ENCODE measurements at places on chromosomes 12 and 14. TPM values are rescaled to one million over a fixed set of nuclear protein-coding genes. Genes with fewer than 3 reads are reported as not detected.
A peak's percentile ranks its signal among the peaks of the same experiment; 100 is the strongest.

DNA sequence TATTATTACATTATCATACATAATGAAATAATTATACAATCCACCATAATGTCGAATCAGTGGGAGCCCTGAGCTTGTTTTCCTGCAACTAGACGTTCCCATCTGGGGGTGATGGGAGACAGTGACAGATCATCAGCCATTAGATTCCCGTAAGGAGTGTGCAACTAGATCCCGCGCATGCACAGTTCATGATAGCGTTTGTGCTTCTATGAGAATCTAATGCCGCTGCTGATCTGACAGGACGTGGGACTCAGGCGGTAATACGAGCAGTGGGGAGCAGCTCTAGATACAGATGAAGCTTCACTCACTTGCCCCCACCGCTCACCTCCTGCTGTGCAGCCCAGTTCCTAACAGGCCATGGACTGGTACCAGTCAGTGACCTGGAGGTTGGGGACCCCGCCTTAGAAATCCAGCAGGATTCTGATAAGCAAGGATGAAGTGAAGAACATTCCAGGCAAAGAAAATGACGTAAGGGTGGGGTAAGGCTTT lies 204.6 kb downstream of the ETV6 start:
- DNase-seq, result no peak

DNA sequence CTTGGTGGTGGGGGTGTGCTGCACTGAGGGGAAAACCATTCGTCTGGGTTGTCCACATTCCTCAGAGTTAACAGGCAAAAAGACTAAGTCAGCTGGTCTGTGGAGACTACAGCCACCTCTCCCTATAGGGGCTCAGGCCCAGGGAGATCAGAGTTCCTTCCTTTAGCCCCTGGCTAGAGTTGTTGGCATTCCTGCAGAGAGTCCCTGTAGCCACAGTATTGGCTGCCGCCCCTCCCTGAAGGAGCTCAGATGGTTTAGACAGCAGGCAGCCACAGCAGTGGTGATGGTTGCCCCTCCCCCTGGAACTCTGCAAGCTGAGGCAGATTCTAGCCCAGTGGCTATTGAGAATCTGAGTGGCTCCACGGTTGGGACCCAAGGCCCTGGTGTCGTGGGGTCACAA lies 1072.5 kb upstream of the ATXN7L3B start:
- DNase-seq, result no peak

Gene NTN4
- 13.0 TPM for polyA plus RNA-seq

DNA sequence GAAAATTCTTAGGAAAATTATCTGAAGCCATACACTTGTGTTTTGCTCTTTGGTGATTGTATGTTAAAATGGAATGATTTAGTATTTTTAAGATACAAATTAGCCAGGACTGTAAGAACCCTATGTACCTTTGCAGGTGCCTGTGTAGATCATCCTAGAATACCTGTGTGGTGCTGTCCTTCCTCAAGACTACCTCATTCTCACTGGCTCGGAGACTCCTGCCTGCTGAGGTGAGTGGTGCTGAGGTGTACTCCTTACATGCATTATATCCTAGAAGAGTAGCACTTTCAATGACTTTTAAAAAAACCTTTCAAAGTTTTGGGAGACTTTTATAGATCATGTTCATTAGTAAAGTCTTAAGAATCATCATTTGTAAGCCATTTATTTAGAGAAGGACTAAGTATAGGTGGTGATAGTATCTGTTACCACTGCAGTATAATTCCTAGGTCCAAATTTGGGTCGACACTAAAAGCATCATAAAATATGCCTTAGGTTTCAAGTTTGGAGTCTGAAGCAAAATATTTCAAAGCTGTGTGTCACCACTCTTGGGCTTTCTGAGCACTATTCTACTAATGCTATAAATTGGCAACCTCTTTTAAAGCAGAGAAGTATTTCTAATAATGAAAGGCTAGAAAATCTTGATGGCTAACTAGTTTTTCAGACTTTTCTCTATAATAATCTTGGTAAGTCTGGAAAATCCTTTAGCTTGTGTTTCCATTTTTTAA lies 36.6 kb downstream of the RASSF8 start:
- DNase-seq, result no peak

Gene TIMM9
- polyA plus RNA-seq, result 61.6 TPM

Gene NRXN3
- polyA plus RNA-seq, result 4.7 TPM

DNA sequence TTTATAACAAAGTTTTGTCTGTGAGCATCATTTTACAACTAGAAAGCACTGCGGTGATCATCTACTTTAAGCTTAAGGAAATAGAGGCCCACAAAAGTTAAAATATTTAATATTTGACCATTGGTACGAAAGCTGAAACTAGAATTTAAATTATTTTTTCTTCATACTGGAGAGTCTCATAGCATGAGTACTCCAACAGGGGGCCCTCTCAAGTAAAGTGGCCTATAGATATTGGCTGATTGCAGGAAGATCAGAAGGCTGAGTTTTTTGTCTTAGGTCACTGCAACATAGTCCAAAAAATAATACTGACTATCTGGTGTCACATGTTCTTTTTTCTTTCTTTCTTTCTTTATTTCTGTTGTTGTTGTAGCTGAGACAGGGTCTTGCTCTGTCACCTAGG lies 75.3 kb upstream of the ZDHHC17 start:
- DNase-seq, result no peak

- DNase-seq, result peak; percentile 67
These were observed 58.6 kb downstream of the TBX3 start for GRCh38 chr12:114625294-114625851.

DNA sequence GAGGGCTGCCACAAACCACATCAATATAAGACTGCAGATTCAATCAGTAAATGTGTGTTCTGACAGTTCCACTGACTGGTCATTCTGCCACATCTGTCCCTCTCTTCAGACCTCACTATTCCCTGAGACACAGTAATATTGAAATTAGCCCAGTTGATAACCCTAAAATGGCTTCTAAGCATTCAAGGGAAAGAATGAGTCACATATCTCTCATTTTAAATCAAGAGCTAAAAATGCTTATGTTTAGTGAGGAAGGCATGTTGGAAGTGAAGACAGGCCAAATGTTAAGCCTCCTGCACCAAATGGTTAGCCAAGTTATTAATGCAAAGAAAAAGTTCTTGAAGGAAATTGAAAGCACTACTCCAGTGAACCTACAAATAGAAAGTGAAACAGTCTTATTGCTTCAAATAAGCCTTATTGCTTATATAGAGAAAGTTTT lies 24.5 kb upstream of the KIF21A start:
- DNase-seq, result no peak

DNA sequence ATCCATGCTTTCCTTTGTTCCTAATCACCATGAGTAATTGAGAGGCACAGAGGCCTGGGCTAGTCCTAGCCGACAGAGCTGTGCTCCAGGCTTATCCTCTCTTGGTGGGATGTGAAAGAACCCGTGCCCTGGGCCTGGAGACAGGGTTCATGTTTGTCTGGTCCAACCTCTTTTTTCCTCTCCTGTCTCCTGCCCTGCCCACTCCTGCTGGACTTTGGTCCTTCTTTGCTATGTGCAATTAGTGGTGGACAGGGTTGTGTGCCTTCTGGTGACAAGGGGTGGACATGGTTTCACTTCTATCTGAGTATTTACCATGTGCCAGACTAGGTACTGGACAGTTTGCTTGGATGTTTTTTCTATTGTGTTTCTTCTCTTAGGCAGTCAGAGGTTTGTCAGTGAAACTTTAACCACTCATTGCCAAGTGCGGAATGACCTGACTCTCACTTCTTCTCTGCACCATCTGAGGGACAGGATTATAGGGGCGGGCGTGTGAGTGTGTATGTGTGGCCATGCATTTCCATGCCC lies 126.1 kb downstream of the SMOC1 start:
- peak; percentile 51 for DNase-seq

DNA sequence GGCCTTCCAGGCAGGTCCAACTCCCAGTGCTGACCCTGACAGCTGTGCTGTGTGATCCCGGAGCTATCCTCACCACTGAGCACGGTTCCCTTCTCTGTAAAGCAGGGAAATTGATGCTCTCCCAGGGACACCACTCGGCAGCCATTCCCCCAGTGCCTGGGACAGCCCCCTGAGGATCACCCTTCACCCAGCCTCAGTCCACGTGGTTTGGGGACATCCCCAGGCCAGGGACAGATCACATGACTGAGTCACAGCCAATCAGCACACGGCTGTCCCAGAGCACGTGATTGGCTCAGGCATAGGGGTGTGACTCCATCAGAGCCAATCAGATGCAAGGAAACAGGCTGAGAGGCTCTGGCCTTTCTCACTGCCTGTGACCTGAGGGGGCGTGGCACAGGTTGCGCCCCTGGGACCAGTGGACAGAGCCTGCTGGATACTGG lies 68.8 kb upstream of the SFSWAP start:
- DNase-seq, result no peak

DNA sequence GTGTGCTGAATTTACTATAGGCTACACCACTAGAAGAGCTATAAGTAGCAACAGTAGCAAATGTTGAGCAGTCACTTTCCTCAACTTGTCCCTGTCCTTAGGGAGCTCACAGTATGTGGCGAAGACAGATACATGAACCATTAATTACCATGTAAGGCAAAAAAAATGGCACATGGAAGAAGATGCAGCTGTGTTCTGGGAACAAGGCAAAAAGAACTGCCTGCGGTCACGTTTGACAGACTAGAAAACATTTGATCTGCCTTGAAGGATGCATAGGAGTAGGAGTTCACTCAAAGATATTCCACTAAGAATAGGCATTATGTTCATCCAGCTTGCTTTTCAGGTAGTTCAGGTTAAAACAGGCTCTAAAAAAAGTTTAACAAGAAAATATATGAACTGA lies 46.5 kb upstream of the IFNG-AS1 start:
- no peak for DNase-seq

GRCh38 chr12:121088195-121088585 lies 44.5 kb upstream of the P2RX7 start:
- no peak for DNase-seq

- no peak for DNase-seq
These were observed 8.0 kb downstream of the ANO6 start for GRCh38 chr12:45223868-45224267.

Gene DCN
- 368 TPM for polyA plus RNA-seq

DNA sequence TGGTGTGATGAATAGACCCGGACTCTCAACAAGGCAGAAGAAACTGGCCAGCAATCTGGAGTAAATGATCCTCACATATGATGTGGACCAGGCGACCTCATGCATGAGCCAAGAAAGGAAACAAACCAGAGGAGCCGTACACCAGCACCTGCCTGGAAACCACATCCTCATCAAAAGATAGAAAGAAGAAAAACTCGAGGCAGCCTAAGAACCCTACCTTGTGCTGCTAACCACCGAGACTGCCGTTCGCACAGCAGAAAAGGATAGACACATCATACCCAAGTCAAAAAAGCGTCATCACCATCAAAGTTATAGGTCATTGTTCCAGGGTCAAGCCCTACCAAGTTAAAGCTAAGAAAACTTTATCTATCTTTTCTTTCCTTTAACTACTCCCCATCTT lies 66.7 kb downstream of the RESF1 start:
- DNase-seq, result peak; percentile 51

DNA sequence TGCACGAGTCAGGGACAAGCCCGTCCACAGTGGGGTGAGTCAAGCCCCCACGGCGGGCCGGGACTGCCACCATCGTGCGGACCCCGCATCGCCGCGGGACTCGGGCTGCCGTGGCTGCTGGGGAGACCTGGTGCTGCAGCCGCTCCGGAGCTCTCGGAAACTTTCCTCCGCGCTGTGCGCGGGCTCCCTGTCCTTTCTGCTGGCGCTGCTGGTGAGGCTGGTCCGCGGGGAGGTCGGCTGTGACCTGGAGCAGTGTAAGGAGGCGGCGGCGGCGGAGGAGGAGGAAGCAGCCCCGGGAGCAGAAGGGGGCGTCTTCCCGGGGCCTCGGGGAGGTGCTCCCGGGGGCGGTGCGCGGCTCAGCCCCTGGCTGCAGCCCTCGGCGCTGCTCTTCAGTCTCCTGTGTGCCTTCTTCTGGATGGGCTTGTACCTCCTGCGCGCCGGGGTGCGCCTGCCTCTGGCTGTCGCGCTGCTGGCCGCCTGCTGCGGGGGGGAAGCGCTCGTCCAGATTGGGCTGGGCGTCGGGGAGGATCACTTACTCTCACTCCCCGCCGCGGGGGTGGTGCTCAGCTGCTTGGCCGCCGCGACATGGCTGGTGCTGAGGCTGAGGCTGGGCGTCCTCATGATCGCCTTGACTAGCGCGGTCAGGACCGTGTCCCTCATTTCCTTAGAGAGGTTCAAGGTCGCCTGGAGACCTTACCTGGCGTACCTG lies 1.1 kb downstream of the PDE3A start:
- DNase-seq, result peak; percentile 27

Gene OAS2
- 8.5 TPM for polyA plus RNA-seq

GRCh38 chr14:45028107-45028626 lies 55.7 kb upstream of the PRPF39 start:
- DNase-seq, result no peak

Gene CRADD
- polyA plus RNA-seq, result 20.5 TPM

Data from stomach (tissue), 19 donors.